ENCODE measurements at places on chromosomes 13 and 19.

DNA sequence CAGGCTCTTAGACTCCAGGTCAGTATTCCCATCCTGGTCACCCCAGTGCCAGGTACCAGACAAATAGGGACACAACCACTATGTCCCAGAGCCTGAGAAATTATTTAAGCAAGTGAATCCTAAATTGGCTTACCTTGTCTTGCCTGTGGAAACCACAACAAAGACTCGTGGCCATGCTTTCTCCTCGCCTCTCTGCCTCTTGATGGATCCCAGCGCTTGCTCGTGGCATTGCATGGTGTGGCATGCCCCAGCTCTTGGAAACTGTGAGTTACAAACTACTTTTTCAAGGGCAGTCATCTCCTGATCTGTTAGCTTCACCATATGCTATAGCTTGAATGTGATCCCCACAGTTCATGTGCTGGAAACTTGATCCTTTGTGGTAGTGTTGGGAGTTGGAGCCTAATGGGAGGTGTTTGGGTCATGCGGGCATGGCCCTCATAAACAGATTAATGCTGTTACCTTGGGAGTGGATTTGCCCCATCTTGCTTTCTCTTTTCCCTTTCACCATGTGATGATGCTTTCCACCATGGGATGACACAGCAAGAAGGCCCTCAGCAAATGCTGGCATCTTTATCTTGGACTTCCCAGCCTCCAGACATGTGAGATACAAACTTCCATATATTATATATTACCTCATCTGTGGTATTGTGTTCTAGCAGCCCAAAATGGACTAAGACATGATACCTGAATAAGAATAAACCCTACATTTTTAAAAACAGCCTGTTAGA is 31.2 kb downstream of the SPRYD7 start:
- DNase-seq = no peak

DNA sequence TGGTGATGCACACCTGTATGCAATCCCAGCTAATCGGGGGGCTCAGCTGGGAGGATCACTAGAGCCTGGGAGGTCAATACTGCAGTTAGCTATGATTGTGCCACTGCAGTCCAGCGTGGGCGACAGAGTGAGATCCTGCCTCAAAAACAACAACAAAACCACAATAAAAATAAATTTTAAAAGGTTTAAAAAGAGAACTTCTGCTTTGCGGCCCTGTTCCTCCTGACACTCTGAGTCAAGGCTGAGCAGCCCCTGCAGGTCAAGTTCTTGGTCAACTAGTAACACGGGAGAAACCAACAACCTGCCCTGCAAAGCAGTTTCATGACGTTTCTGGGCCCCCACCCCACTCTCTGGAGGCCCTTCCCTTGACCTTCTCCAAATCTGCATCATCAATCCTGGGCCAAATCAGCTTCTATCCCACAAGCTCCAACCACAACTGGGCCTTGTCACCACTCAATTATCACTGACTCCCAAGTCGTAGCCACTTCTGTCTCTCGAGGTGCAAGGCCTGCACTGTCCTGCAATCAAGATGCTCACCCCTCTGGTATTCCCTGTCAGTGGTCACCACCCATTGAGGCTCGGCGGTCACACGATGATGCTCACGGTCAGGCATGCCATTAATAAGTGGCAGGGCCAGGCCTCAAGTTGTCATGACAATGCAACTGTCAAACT is 7.5 kb downstream of the ELAVL1 start:
- DNase-seq = no peak

- no peak for DNase-seq
These were observed 3.2 kb downstream of the KLK2 start for GRCh38 chr19:50876456-50876855.

GRCh38 chr19:681029-682019 is 5.1 kb downstream of the FSTL3 start:
- DNase-seq = peak; percentile 81

GRCh38 chr19:18859676-18860301 is 28.0 kb downstream of the UPF1 start:
- no peak for DNase-seq

DNA sequence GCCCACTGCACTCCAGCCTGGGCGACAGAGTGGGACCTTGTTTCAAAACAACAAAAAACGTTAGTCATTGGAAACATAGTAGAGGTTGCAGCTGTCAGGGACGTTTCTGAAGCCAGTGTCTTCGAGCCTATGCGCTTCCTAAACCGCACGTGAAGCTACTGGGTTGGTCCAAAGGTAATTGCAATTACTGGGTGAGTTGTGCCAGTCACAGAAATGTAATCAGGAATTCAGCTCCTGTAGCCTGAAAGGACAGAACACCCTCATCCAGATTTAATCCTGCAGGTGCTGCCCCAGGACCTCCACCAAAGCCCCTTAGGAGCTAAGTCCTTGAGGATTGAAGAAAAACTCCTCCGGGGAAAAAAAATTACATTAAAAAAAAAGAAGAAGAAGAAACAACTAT is 2.4 kb upstream of the RHPN2 start:
- no peak for DNase-seq

GRCh38 chr13:99911069-99911964 is 60.2 kb downstream of the ZIC5 start:
- DNase-seq = no peak

GRCh38 chr19:30360376-30361106 is 11.6 kb upstream of the ZNF536 start:
- DNase-seq = no peak

DNA sequence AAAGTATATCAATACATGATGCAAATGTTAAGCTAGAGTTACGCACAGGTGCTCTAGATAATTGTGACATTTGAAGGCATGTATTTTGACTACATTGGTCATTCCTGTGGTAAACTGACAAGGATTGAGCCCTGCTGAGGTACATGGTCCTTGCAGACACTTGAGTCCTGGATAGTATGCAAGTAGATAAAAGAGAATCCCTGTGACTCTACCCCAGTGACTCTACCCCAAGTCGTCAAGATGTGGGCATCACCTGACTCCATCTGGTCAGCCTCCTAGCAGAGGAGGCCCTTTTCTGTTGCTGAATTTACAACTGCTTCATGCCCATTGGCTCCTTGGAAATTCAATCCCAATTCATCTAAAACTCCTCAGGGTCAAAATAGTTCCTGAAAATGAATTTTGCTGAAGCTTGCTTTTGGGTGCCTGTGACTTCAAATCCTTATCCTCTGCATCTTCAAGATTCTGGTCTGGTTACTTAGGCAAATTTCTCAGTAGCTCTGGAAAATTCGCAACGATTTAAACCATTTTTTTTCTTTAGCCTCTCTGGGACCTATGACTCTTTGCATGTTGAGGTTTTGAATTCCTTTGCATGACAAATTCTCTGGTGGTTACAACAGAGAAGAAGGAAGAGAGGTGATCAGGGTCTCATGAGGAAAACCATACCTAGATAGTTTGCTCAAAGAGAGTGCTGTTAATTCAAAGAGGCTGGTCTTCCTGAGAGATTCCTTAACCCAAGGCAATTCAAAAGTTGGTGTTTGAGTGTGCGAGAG is 422.1 kb downstream of the FGF9 start:
- DNase-seq = no peak

DNA sequence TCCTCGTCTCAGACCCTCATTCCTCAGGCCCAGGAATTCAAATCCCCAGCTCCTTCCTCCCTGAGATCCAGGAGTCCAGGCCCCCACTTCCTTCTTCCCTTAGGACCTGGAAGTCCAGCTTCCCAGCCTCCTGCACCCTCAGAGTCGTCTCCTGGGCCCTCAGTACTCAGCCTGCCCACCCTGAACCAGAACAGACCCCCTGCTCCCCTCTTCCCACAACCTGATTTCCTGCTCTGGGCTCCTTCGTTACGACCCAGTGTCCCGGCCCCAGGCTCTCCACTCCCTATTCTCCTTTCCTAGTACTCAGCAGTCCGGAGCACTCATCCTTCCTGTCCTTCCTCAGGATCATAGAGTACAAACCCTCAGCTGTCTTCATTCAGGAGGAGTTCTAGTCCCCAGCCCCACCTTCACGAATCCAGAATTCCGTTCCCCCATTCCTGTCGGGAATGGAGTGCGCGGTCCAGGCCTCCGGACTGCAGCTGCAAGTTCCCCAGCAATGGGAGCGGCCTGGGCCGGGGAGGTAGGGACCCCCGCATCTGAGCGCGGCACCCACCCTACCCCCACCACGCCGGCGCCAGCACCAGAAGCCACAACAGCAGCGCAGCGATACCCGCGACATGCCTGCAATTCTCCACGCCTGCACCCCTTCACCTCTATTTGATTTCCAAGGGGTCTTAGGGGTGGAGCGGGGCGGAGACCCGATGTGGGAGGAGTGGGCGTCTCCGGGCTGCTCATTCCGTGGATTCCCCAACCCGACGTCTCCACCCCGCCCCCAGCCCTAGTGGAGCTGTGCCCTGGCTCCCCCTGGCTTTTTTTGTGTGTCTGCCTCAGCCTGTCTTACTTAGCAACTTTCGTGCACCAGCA is 12.7 kb downstream of the EGLN2 start:
- no peak for DNase-seq

DNA sequence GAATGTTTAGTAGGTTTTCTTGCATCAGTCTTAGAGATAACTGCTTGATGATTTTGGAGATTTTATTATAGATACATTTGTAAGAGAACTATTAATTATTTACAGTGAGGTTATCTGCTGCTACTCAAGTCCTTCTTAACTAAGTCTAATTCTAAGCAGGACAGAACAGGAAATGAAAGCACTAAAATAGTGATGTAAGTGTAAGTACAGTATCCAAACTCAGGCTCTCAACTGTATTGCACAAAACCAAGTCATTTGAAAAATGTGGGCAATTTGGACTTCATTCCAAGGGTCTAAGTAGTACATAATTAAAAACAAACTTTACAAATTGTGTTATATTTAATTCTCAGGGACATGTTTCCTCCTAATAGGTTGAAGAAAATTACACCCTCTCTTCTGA is 417.1 kb downstream of the ITGBL1 start:
- no peak for DNase-seq

GRCh38 chr19:48881741-48882657 is 9.8 kb downstream of the PPP1R15A start:
- peak; percentile 43 for DNase-seq

DNA sequence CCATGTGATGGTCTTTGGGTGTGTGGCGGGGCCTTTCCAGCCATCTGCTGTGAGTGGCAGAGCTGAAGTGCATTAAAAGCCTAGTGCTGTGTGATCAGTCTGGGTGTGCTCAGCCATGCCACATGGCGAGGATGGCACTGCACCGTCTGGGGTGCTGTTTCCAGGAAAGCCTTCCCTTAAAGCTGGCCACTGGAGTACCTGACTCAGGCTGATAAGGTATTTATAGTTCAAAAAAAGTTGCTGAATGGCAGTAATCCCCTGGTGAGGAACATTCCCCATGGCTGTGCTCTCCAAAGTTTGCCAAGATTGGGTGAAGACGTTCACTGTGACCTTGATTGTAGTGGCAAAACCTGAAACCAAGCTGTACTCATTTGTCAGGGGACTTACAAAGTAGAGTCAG is 6.0 kb downstream of the GPI start:
- no peak for DNase-seq

DNA sequence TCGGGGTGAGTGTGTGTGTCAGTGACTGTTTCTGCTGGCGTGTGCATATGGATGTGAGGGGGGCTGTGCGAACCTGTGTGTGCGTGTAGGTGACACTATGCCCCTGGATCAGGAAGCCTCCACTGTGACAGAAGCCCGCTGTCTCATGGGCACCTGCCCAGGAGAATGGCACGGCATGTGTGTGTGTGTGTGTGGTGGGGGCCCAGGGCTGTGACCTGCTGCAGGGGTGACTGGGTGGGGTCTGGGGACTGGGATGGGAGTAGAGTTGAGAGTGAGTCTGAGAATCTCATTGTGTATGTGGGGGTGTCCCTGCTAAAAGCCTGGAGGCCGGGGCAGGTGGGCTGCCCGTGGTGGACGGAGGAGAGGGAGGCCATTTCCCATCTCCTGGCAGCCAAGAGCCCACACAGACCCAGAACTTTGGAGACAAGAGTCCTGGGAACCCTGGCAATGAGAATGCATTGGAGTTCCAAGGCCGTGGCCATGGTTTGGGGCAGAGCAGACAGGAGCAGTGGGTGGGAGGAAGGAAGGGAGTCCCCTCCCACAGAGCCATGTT is 6.4 kb upstream of the TPM4 start:
- DNase-seq = no peak

GRCh38 chr13:24361852-24362366 is 52.5 kb downstream of the C1QTNF9 start:
- DNase-seq = no peak

DNA sequence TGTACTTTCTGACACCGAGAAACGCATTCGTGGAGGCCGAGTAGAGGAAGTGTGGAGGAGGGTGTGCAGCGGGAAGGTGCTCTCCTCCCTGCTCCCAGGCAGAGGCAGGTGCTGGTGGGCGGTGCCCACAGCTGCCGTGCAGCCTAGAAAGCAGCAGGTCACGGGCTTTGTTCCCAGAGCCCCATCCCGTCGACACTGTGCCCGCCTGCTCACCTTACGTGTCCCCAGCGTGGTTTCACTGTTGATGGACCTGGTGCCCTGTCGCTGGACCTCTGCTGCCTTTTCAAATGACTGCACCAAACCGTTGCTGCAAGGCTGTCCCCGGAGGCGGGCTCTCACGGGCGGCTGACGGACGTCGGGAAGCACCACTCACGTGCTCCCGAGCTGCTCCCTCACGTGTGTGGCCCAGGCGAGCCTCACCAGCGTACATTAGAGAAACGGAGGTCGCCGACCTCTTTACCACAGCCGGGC is 20.8 kb downstream of the PLEKHJ1 start:
- DNase-seq = no peak

- DNase-seq = no peak
These were observed 35.0 kb upstream of the TNFSF11 start for GRCh38 chr13:42538996-42539395.

DNA sequence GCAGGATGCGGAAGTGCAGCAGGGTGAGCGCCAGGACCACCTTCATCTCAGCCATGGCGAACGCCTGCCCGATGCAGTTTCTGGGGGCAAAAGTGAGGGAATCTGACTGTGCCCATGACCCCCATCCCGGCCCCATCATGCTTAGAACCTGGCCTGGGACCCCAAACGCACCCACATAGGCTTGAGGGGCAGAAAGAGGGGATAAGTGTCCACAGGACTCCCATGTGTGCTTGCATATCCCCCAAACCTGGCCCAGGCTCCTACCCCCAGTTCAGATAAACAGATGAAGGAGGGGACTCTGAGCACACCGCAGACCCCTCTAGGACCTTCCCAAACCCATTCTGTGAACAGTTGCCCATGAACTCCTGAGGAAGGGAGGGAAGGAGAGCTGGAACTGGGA is 16.0 kb upstream of the CYP4F2 start:
- no peak for DNase-seq

DNA sequence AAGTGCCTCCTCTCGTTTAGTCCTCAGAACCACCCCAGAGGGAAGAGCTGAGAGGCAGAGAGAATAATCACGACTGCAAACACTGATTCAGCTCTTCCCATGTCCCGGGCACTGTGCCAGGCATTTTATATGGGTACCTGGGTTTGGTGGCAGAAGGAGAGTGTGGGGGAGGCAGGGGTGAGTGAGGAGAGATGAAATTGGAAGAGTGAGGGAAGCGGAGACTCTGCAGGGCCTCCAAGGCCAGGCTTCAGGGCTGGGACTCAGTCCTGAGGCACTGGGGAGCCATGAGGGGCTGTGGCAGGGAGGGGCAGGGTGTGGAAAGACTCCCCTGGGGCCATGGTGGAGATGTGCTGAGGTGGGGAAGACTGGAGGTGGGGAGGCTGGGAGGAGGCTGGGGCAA is 8.7 kb downstream of the SYNGR4 start:
- no peak for DNase-seq

- peak; percentile 47 for DNase-seq
These were observed 22.8 kb upstream of the SIGLEC11 start for GRCh38 chr19:49983645-49984229.

GRCh38 chr13:59364641-59365085 is 799.1 kb downstream of the DIAPH3 start:
- no peak for DNase-seq

GRCh38 chr19:38928391-38929001 is 2.1 kb downstream of the SARS2 start:
- DNase-seq = no peak
